ENCODE measurements at places on chromosomes 4 and X.
A peak's percentile ranks its signal among the peaks of the same experiment; 100 is the strongest.

DNA sequence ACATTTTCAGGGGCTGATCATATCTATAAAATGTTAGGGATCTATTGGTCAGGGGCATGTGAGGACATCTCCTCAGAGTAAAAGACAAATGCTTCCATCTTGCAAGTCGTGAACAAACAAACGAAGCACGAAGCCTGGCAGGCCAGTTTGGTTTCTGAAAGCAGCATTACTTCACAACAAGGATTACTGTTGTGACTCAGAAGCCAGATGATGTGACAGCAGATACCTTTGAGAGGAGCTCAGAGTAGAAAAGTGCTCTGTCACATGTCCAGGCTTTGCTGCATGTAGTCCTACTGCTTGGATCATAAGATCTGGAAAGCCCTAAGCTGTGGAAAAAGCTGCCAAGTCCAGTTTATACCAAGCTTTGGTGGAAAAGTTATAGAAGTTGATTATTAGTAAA lies 1827.2 kb downstream of the ARAP2 start:
- DNase-seq: no peak

DNA sequence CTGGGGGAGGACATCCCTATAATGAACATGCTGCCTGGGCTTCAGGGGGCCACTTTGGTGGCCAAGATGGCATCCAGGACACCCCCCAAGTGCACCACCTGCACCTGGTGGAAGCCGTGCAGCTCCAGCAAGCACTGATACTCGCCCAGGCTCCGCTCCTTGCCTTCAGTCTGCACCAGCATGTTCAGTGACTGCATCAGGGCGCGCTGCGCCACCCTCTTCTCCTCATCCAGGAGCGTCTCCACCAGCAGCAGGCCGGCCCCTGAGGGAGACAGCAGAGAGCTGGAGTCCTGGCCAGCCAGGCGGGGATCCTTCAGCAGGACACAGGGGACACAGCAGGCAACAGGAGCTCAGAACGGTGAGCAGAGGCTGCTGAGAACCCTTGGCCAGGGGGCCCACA lies 11.3 kb upstream of the SLC25A6 start:
- no peak for DNase-seq

- DNase-seq: no peak
These were observed 1092.3 kb downstream of the ARAP2 start for GRCh38 chr4:35151816-35152572.

DNA sequence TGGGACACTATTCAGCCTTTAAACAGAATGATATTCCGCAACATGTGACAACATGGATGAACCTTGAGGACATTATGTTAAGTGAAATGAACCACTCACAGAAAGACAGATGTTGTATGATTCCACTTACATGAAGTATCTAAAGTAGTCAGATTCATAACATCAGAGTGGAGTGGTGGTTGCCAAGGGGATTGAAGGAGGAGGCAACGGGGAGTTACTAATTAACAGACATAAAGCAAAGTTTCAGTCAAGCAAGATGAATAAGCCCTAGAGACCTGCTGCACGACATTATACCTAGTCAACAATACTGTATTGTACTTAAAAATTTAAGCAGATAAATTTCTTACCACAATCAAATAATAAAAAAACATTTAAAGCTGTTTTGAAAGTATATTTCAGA lies 105.0 kb upstream of the NR0B1 start:
- DNase-seq: no peak

DNA sequence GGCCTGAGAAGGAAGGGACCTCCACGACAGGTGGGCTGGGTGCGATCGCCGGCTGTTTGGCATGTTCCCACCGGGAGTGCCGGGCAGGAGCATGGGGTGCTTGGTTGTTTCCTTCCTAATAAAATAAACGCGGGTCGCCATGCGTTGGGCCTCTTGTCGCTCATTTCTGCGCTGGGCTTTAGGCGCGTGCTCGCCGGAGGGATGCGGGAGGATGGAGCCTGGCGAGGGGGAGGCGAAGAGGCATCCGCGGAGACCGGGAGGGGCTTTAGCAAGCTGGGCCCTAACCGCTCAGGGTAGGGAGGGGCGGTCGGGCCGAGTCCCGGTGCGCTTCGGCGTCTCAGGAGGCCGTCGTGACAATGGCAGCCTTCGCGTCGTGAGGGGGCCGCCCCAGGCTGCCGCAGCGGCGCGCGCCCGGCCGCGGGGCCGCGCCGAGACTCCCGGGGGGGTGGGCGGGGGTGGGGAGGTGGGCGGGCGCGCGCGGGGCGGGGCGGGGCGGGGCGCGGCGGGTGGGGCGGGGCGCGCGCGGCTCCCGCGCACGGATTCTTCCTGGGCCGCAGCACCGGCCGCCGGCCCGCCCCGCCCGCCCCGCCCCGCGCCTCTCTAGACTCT lies 476 bp upstream of the GDI1 start:
- DNase-seq: no peak

- DNase-seq: no peak
These were observed 968 bp downstream of the GPRIN3 start for GRCh38 chr4:89306486-89307177.

- DNase-seq: no peak
These were observed 653 bp downstream of the HHIP start for GRCh38 chr4:144646523-144647094.

- no peak for DNase-seq
These were observed 14.1 kb upstream of the STX18 start for GRCh38 chr4:4555916-4556315.

DNA sequence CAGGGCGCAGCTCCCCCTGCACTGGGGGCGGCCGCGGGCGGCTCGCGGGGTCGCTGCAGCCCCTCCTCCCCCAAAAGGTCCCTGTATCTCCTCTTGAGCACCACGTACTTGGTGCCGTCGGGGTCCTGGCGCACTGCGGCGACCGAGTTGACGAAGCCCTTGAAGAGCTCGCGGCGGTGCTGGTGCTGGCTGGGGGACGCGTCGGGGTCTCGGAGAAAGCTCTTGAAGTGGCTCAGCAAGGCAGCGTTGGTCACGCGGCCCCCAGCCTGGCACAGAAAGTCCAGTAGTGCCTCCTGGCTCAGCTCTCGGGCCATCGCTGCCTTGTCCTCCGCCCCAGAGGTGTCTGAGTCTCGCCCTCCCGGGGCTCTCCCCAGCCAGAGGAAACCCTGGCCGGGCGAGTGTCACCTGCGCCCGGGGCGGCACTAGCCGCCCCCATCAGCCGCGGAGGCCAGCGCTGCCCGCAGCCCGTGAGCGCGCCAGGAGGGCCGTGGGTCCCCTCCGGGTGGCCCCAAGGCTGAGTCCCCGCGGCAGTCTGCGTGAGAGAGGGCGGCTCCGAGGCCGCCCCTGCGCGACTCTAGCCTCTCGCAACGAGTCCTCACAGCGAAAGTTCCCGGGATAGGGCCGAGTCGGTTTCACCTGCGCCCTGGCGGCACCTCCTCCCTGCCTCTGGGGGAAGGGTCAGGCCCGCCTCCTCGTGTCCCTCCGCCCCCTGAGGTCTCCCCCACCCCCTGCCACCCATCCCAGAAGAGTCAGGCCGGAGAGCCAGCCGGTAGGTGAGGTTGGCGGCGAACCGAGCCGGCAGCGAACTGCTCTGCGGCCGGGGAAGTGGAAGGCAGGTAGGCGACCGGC lies at the start of gene SOWAHB:
Gene SOWAHB, minus strand, starts transcription at position 609 of the 849 bp plus-strand sequence. Its CDS starts 295 bp downstream, at position 314.
- no peak for DNase-seq

DNA sequence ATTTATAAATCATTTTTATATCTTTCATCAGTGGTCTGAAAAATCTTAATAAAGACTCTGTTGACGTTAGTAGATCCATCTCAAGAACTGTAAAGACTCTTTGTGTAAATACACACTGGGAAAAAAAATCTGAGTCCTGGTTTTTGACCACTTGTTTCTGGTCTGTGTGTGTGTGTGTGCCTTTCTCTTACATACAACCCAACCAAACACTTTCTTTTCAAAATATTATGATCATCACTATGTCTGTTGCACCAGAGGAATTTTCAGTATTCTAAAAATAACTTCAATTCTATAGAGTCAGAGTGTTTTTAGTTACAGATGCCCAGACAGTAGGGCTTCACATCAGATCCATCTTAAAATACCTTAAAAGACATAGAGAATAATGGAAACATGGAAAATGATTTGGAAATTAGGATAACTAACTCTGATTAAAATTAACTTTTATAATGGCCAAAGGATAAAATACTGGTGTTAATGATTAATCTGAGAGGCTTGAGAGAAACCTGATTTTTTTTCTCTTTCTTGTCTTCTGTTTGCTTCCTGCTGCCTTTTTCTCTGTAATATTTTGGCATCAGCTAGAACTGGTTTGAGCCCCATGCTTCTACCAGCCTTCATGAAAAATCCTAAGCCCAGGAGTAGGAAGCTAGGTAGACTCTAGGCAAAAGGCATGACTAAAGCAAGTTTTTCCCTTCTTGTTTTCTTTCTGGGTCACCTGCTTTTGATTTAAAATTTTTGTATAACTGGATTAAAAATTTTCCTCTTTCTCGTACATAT lies 99.7 kb downstream of the ATXN3L start:
- DNase-seq: no peak

GRCh38 chrX:30748342-30748960 lies 95.2 kb downstream of the GK start:
- DNase-seq: no peak

- DNase-seq: no peak
These were observed 93.7 kb downstream of the ADGRL3 start for GRCh38 chr4:61293707-61294400.

DNA sequence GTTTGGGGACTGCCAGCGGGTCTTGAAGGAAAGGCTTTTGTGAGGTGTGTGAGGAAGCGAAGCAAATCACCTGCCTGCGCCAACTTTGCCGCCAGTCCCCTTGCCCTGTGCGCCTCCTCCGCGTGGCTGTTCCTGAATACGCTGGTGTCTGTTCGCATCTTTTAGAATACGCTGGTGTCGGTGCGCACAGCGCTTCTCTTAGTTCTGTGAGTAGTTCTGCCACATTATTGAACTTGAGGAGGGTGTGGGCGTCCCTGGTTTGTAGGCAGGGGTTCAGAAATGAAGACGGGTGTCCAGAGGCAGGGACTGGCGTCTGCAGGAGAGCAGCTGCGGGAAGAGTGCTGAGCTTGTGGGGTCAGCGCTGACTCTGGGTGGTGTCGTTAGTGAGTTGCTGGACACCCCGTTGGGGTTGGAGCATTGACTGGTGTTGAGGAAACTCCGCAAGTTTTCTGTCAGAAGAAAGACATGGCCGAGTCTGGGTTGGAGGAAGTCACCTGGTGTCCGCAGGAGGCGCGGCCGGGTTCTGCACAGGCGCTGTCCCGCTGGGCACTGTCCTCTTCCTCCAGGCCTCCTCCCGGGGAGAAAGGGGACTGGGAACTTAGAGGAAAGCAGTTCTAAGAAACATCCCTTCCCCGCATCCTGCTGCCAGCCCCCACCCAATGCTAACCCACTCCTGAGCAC lies 930 bp downstream of the ZNF718 start:
- DNase-seq: no peak

DNA sequence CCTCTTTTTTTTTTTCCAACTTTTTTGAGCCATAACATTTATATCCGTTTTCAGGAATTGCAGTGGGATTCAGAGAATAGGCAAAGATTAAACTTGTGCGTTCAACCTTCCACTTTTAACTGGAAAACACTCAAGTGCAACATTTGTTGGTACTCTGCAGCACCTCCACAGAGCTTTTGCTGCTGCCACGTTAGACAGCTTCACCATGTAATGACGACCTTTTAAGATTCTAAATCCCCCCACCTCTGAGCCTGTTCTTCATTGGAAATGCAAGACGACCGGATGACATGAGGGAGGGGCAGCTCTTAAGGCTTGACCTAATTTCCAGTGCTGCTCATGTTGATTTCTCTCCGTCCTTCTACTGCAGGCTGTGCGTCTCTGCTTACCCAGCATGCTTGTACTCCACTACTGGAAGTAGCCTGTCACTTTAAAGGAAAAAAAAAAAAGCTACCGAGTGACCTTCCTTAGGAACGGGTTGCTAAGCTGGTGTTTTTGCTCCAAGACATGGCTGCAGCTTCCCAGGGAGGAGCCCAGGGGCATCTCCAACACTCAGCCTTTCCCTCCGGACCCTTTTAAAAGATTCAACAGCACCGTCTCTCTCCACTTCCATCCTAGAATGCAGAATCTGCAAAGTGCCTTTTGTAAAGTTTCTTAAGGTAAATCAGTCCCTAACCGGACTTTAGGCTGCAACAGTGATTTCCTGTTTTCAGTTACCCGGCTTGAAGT lies at the start of gene CC2D2A:
Gene CC2D2A, plus strand, starts transcription at position 481 of the 726 bp plus-strand sequence. CDS start 6,051 bp downstream, outside the sequence.
- DNase-seq: no peak

- DNase-seq: no peak
These were observed 159.3 kb downstream of the PTCHD1 start for GRCh38 chrX:23493941-23494374.

DNA sequence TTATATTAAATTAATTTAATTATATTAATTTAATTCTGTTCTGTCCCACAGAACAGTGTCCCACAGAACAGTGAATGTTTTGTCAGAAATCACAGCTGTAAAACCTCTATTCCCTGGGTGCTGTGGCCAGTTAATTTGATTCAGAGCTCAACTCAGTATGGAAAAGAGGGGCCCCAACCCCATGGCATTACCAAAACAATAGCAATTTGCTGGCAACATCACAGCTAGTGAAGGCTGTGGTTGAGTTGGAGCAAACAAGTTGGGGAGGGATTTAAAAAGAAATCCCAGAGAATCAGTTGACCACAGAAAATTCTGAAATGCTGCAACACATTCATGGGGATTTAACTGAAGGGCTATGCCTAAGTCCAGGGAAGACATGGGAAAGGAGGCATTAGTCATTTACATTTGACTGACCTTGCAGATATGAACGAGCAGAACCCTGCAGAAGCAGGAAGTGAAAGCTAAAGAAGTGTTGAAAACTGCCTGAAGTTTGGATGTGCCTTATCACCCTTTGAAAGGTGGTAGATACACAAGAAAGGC lies 30.1 kb downstream of the PDHA2 start:
- no peak for DNase-seq

DNA sequence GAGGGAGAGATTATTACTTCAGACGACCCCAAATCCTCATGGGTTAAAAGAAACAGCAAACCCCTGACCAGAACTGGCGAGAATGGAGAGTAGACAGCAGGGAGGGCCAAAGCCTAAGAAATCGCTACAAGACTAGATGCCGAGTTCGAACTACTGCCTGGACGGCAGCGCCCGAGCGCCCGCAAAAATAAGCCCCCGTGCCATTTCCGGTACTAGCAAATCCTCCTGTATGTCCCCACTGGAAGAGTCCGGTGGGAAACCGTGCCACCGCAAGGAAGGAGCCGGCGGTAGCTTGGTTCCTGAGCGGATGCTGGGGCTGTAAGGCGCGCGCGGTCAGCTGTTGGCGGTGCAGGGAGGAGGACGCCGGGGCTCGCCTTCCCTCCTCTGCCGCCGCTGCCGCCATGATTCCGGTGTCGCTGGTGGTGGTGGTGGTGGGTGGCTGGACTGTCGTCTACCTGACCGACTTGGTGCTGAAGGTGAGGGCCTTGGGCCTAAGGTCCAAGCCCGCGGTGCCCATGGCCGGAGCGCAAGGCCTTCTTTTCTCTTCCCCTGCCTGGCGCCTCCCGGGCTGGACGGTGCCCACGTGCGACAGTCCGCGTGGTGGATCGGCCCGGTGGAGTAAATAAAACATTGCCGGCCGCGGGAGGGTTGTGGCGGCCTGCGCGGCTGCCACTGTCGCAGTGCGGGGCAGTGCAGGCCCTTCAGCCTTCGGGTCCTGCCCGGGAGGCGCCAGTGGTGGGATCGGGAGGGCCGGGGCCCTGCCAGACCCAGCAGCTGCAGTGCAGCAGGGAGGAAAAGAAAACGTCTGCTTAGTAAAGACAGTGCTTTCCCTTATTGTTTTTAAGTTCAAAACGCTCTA lies at the start of gene MBTPS2:
Gene MBTPS2, plus strand, starts transcription at position 284 of the 859 bp plus-strand sequence. Its CDS starts 118 bp downstream, at position 402.
- DNase-seq: peak; percentile 57

GRCh38 chr4:108135549-108136209 lies 33.1 kb downstream of the LEF1 start:
- no peak for DNase-seq
